Adrenal gland (tissue), 19 donors: ENCODE measurements at places on chromosomes 1 and 21. TPM values are rescaled to one million over a fixed set of nuclear protein-coding genes. Genes with fewer than 3 reads are reported as not detected.

DNA sequence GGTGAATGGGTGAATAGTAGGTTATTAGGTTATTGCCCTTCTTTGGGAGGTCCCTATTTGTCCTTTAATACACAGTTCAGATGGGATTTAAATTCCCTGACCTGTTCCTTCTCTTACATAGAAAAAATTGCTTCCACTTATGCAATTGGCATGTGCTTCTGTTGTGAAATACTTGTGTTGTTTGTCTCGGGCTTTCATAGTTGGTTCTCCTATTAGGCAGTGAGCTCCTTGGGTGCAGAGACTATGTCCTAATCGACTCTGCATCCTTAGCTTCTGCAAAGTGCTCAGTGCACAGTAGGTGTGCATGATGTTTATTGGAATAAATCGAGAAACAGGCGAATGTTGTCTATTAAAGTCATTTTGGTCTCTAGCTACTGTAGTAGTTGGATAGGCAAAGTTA, 1.3 kb upstream of the PDE4B start:
- peaks cover 21% of the 10 kb centered on the region for H3K27me3 ChIP-seq
- H3K4me1 ChIP-seq: no peaks in the 10 kb centered on the region
- no peak overlapping the region for H3K27ac ChIP-seq
- no peak overlapping the region for H3K4me3 ChIP-seq
- DNase-seq: no peak

GRCh38 chr1:11478571-11479374, at the start of gene DISP3:
TSS of gene DISP3 (plus strand) at chr1:11479155. CDS start at chr1:11500993, 21,838 bp downstream.
- H3K36me3 ChIP-seq: no peaks in the 10 kb centered on the region
- H3K27me3 ChIP-seq: peaks cover 38% of the 10 kb centered on the region
- H3K4me1 ChIP-seq: peaks cover 10% of the 10 kb centered on the region
- no peak within 1 kb of the TSS for H3K27ac ChIP-seq
- H3K4me3 ChIP-seq: peak within 1 kb of the TSS; percentile 59

GRCh38 chr1:195934817-195935553, 673.3 kb downstream of the KCNT2 start:
- no peaks in the 10 kb centered on the region for H3K36me3 ChIP-seq
- H3K4me3 ChIP-seq: no peak overlapping the region
- DNase-seq: no peak
- H3K4me1 ChIP-seq: no peaks in the 10 kb centered on the region

DNA sequence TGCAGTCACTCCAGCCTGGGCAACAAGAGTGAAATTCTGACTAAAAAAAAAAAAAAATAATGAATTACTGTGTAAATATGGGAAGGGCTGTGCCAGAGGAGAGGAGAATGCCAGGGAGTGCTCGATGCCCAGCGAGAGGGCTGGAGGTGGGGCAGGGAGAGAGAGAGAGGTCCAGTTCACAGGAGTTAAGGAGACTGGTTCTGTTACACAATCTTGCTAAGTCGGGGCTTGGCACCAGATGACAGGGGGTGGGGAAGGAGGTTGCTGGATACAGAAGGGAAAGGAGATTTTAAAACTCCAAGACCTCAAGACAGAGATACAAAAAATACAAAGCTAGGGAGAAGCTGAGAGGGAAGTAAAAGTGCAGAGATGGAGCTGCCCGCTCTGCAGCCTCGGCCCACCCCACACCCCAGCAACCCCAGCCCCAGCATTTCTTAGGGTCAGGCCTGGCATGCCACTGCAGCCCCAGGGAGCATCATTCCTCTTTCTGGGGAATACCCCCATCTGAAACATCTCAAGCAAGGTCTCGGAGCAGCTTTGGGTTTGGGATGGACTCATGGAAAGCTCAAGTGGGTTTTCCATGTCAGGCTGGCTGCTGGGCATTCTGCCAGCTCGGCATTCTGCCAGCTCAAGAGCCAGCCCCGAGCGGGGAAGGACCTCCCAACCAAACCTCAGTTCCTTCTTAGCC, 991 bp downstream of the SELENBP1 start:
- DNase-seq: peak; percentile 79
- H3K4me1 ChIP-seq: peaks cover 23% of the 10 kb centered on the region
- H3K4me3 ChIP-seq: no peak overlapping the region
- H3K36me3 ChIP-seq: no peaks in the 10 kb centered on the region
- no peak overlapping the region for H3K27ac ChIP-seq

DNA sequence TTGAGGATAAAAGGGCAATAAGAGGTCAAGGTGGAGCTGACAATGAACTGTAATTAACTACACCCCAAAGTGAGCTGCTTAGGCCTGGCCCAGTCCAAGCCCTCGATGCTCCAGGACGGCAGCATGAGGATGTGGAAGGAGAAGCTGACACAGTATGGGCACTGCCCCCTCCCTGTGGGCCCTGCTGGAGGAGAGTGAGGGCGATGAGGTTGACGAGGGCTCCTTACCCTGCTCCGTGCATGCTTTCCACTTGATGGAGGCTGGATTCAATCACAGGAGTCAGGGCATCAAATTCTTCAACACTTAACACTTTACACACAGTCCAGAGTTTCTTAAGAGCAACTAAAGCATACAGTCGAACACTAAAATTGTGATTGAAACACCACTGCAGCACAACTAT, 32.4 kb downstream of the COA6 start:
- DNase-seq: no peak
- H3K27ac ChIP-seq: no peak overlapping the region
- no peaks in the 10 kb centered on the region for H3K4me1 ChIP-seq
- no peak overlapping the region for H3K4me3 ChIP-seq
- peaks cover 4% of the 10 kb centered on the region for H3K36me3 ChIP-seq

DNA sequence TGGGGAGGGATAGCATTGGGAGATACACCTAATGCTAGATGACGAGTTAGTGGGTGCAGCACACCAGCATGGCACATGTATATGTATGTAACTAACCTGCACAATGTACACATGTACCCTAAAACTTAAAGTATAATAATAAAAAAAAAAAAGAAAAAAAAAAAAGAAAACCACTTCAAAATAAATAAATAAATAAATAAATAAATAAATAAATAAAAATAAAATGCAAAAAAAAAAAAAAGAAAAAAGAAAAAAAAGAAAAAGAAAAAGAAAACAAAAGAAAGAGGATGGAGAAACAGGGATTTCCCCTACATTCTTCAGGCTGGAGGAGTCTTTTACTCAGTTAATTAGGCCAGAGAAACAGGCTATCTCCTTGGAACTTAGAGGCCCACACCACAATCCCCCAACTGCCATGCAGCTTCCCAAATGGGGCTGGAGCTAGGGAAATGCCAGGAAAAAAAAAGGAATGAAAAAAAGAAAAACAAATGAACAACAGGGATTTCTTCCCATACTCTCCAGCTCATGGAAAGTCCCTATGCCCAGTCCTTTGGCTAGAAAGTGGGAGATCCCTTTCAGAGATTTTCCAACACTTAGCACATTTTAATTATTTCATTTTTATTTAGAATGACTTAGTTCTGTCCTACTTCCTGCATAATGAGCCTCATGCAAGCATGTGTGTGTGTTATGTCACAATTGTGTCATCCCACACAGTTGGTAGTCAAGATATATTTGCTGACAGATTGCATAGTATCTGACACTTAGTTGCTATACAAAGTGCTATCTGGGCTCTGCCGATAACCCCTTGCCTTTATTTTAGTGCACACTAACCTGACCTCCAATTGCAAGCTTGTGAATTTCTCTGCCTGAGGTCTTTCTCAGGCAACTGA, 486.4 kb downstream of the PLPP3 start:
- DNase-seq: no peak
- H3K4me1 ChIP-seq: no peaks in the 10 kb centered on the region
- H3K4me3 ChIP-seq: no peak overlapping the region
- no peaks in the 10 kb centered on the region for H3K27me3 ChIP-seq

- peak; percentile 50 for DNase-seq
- no peaks in the 10 kb centered on the region for H3K36me3 ChIP-seq
- no peaks in the 10 kb centered on the region for H3K27me3 ChIP-seq
- H3K27ac ChIP-seq: peak overlapping the region; percentile 72
These were observed 202.5 kb upstream of the RAB4A start for GRCh38 chr1:229068270-229068987.

GRCh38 chr1:223844787-223845036, 1.0 kb downstream of the TP53BP2 start:
- peak; percentile 63 for DNase-seq
- H3K36me3 ChIP-seq: no peaks in the 10 kb centered on the region
- no peaks in the 10 kb centered on the region for H3K27me3 ChIP-seq
- H3K4me3 ChIP-seq: no peak overlapping the region

GRCh38 chr1:20307026-20307425, 16.4 kb downstream of the VWA5B1 start:
- H3K4me3 ChIP-seq: no peak overlapping the region
- no peak for DNase-seq
- no peak overlapping the region for H3K27ac ChIP-seq
- no peaks in the 10 kb centered on the region for H3K36me3 ChIP-seq
- no peaks in the 10 kb centered on the region for H3K27me3 ChIP-seq

- no peak for DNase-seq
- H3K27ac ChIP-seq: no peak overlapping the region
- no peaks in the 10 kb centered on the region for H3K27me3 ChIP-seq
- H3K36me3 ChIP-seq: no peaks in the 10 kb centered on the region
These were observed 44.5 kb downstream of the TSEN15 start for GRCh38 chr1:184096005-184096404.

- no peaks in the 10 kb centered on the region for H3K36me3 ChIP-seq
- H3K27me3 ChIP-seq: no peaks in the 10 kb centered on the region
- H3K4me3 ChIP-seq: no peak overlapping the region
- H3K27ac ChIP-seq: no peak overlapping the region
- DNase-seq: no peak
- no peaks in the 10 kb centered on the region for H3K4me1 ChIP-seq
These were observed 385.1 kb upstream of the USP24 start for GRCh38 chr1:55600242-55600641.

Gene HSF2BP
- total RNA-seq: 1.0 TPM

Gene CHIA
- total RNA-seq: not detected

Gene TMEM201
- total RNA-seq: 10.5 TPM

Gene CCDC185
- total RNA-seq: not detected

Gene KRTAP19-1
- not detected for total RNA-seq

Gene PDE4DIP
- total RNA-seq: 20.0 TPM

Gene CFHR1
- not detected for total RNA-seq
